ENCODE measurements at places on chromosomes 6 and 20.

DNA sequence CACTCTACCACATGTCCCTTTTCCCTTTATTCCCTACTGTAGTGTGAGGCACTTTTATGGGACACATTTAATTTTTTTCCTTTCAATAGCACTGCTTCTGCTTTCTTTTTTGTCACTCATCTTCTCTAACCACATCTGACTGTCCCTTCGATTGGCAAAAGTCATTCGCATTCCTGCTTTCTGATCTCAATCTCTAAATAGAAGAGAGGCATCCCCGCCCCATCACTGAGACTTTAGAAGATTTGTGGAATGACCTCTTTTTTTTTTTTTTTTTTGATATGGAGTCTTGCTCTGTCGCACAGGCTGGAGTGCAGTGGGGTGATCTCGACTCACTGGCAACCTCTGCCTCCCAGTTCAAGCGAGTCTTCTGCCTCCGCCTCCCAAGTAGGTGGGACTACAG lies 9.1 kb downstream of the ZNF292 start:
- DNase-seq, result no peak

DNA sequence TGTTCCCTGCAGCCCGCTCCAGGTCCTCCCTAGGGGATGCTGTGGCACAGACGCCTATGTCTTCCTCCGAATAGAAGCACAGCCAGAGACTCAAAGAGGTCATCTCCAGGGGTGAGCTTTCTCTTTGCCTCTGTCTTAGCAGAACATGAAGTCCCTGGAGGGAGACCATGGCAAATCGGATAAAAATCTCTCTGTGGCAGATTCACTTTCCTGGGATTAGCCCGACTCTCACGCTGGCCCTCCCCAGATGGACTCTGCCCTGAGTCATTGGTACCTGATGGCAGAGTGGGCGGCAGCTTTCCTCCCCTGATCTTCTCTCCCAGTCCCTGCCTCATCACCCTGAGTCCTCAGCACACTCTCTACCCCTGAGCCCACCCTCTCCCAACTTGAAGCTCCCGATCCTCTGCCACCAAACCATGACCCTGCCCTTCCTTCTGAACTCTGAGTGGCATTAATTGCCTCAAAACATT lies 58.0 kb upstream of the CCDC167 start:
- no peak for DNase-seq

- DNase-seq, result no peak
Observed at GRCh38 chr6:7691675-7692452, 34.0 kb upstream of the BMP6 start.

DNA sequence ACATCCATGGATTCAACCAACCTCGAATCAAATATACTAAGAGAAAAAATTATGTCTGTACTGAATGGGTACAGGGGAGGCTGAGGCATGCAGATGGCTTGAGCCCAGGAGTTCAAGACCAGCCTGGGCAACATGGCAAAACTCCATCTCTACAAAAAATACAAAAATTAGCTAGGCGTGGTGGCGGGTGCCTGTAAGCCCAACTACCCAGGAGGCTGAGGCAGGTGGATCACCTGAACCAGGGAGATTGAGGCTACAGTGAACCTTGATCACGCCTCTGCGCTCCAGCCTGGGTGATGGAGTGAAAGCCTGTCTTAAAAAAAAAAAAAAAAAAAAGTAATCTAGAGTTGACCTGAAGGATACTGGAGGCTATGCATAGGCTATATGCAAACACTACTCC lies 219.1 kb upstream of the SNX9 start:
- DNase-seq, result no peak

DNA sequence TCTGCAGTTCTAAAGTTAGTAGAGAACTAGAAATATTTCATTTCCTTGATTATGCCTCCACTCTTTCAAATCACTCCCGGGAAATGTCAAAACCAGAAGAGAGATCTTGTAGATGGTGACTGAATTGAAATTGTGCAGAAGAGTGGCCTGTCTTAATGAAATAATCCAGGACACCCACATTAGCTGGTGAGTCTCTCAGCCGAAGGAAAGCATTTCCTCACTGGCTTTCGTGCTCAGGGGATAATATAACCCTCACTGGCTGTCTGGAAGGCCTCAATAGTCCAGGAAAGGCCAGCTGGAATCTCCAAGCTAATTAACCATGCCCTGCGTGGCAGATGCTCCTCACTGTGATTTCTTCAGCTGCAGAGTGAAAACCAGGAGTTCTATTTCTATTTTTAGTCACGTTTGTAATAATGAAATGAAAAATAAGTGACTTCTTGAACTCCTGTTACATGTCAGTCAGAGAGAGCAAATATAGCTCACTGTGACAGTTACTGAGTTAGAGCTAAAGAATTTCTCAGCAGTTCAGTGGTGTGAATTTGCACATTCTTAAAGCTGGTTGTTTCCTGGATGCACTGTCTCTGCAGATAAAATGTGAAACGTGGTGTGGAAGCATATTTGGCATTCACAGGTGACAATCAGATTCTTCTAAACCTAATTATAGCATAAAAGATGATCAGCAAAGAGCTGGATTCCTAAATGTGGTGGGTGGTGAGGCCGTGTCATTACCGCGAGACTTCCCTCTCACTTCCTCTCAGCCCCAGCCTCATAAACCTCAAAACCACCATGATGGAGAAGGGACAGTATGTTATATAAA lies 211.7 kb downstream of the LMBRD1 start:
- DNase-seq, result no peak

DNA sequence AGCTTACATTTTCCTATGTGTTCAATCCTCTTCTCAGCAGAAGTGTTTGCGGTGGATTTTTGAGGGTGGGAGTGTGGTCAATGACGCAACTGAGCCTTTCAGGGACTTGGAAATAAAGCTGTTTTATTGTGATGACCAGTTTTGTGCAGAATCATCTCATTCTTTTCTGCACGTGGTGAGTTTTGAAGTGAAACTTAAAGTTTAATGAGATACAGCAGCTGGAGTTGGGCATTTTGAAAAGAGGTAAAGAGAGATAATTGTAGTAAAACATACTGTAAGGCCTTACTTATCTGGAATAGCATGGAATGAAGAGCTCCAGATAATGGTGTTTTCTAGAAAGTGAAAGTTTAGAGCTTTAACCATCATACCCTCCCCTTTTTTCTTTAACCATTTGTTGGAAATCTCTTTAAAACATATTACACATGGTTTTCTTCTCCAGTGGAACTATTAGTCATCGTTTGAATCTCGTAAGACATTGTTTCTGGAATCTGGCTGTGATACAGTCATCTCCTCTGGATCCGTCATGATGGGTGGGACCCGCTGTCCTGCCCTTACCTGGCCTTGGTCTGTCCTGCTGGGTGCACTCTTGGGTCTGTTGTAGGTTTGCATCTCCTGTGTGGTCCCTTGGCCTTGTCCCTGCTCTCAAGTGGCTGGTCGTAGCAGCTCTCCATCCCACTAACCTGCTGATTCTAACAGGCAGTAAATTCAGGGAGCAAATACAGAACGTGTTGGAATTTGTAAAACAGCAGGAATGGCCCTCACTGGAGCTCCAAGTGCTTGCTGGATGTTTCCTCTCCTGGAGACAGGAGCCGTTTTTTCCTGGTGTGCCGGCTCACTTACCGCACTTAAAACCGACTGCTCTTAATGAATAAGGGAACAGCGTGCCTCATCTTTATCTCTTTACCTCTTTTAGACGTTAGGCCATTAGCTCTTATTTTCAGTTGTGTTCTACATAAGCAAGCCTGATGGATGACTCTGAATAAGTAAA lies 29.8 kb downstream of the UST start:
- no peak for DNase-seq

- no peak for DNase-seq
Observed at GRCh38 chr20:59827138-59828056, 106.0 kb downstream of the SYCP2 start.

GRCh38 chr6:146901940-146902816 lies 302.0 kb upstream of the STXBP5 start:
- DNase-seq, result no peak

DNA sequence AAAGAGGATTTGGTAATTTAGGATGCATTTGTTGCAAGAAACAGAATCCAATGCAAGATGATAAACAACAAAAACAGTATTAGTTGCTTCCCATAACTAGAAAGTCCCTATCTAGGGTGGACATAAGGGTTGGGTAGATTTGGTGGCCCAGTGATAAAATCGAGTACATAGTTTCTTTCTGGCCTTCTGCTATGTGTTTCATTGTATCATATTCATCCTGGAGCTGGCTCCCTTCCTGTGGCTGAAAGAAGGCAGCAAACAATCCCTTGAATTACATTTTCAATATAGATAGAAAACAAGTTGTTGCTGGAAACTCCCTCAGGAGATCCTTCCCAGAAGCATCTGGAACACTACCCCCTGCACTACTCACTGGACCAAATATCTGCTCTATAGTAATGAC lies 135.1 kb downstream of the ID4 start:
- no peak for DNase-seq

- DNase-seq, result no peak
Observed at GRCh38 chr20:20839771-20840170, 127.3 kb upstream of the RALGAPA2 start.

DNA sequence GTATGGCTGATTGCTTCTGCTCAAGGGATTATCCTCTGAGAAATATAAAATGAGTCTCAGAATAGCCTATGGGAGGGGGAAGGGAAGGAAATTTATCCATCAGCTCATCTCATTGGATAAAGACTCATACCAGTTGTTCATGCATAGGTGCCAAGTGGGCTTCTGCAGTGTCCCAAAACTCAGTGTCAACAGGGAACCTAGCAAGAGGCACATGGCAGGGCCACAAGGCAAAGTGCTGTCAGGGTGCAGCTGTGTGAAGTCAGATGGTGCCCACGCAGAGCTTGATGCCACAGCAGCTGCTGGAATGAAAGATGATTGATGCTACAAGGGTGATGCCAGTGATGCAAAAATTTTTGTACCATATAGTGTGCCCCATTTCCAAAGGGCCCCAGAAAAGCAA lies 3.2 kb upstream of the CHD6 start:
- DNase-seq, result no peak

Data from activated CD8-positive, alpha-beta memory T cell treated with anti-CD3 and anti-CD28 coated beads, Interleukin-2, amount 50 U/mL, for 48 hours (primary cell).